ENCODE measurements at places on chromosomes 2 and 18.

GRCh38 chr18:50578651-50579050 is 18.8 kb downstream of the MAPK4 start:
- DNase-seq: no peak

- no peak for DNase-seq
Observed at GRCh38 chr2:186980787-186981550, 132.0 kb upstream of the ZSWIM2 start.

DNA sequence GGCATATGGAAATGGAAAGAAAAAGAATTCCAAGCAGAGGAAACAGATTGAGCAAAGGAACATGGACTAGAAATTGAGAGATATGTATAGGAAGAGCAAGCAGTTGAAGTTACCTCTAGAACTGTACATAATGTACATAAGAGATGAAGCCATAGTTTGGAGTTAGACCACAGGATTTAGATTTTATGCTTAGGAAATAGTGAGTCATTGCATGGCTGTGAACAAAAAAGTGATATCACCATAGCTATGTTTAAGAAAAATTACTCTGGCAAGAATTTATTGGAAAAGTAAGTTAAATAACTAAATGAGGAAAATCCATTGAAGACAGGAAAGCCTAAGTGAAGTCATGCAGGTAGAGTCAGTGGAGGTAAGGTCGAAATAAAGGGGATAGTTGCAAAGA is 99.4 kb upstream of the GALNT5 start:
- DNase-seq: no peak

DNA sequence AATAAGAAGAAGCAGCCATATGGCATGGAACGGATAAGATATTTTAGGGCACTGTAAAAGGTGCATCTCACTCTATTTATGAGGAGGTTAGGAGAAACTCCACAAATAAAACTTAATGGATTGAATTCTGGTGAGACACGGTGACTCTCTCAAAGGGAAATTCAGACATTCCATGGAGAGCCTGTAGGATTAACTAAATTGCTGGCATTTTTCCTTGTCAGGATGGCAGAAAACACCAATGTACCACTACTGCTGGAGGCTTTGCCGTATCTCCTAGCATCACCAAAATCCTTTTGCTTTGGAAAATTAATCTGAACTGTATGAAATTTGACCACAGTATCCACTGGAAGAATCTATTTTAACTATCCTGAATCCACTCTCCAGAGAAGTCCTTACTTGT is 79.3 kb downstream of the RBM43 start:
- no peak for DNase-seq

- no peak for DNase-seq
Observed at GRCh38 chr2:41846962-41847361, 200.9 kb upstream of the PKDCC start.

DNA sequence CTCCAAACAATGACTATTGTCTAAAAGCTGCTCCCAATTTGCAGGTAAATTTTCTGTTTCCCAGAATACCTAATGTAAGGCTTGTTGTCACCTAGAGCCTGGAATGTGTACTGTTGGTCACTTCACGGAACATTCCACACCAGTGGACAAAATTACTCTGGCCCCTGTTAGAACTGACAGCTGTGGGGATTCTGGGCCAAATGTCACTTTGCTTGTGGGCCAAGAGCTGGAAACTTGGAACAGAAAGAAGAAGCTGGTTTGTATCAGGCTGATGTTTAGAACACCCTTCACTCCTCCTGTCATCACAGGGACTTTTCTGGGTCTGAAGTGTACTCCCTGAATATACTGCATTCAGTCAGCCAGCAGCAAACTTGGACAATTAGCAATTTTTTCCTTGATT is 495.6 kb upstream of the SYT4 start:
- no peak for DNase-seq

DNA sequence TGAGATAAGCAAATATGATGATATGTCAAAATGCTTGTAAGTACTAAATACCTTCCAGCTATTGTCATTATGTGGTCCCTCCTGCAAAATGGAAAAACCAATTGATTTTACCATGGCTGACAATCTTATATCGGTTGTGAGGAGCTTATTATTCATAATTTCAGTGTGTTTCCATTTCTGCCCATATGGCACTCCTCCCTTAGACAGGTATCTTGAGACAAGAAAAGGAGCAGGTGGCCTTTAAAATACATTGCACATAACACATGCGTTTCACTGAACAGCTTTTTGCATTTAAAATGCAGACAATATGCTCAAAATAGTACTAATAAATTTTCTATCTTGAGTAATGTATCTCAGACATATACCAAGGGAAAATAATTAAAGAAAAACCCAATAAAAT is 60.2 kb upstream of the SH3RF3 start:
- no peak for DNase-seq

GRCh38 chr18:24018299-24018886 is 3.8 kb downstream of the TTC39C start:
- DNase-seq: no peak

DNA sequence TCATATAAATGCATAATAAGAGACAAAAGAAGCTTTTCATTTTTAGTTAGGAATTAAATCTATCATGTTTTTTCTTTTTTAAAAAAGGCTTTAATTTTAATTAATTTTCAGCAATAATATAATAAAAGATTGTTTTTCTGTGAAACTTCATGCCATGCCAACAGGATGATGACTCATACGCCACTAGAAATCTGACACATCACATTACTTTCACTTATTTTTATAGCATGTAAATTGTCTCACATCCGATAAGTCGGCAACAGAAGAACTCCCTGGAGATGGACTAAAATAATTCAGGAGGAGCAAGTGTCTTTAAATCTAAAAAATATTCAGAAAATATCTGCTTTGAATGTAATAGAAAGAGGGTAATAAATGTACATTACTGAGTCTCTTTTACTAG is 1024.2 kb upstream of the ACVR2A start:
- DNase-seq: no peak

DNA sequence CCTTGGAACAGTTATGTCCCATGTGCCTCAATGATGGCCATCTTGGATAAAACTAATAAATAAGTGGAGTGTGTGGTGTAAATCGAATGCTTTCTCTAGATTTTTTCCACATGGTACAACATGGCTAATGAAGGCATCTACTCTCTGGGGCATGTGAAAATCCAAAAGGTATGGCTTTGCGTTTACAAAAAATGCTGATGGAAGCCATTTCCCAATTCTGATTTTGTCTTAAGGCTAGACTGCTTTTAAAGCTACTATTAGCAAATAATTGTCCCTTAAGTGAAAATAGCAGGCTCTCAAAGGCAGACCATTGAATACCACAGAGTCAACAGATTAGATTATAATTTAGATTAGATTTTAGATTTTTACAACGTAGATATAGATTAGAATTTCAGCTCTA is 183.7 kb downstream of the LRRTM1 start:
- no peak for DNase-seq

DNA sequence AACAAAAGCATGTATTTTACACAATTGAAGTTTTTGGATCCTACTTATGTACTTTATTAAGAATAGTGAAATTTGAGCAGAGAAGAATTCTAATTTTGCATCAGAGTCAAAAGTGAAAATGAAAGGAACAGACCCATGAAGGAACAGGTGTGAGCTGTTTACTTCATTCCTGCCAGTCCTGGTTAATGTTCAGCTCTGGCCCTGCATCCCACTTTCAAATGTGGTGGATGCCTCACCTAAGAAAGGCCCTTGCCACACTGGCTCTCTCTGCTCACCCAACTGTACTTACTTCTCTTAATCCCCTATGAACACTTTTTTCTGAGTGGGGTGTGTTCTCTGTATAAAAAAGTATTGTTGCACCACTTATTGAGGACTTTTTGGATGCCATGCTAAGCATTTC is 22.2 kb downstream of the FAM110C start:
- DNase-seq: no peak

DNA sequence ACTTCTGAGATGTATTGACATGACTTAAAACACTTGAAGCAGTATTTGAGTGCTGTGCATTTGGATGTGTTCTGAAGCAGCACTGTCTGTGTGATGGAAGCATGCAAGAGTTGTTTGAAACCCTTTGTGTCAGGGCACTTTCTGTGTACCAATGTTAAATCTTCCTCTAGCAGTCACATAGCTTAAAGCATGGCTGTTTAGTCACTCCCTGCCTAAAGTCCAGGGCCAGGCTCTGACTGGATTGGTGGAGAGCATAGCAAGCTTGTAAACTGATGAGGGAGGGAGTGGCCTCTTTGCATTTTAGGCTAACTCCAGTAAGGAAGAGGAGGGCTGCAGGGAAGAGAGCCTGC is 73.5 kb downstream of the MYO1B start:
- no peak for DNase-seq

- DNase-seq: no peak
Observed at GRCh38 chr2:219020604-219021365, 20.5 kb downstream of the CFAP65 start.

- no peak for DNase-seq
Observed at GRCh38 chr2:166573391-166573790, 79.3 kb upstream of the SCN7A start.

- DNase-seq: no peak
Observed at GRCh38 chr2:235864302-235864701, 303.9 kb downstream of the GBX2 start.

DNA sequence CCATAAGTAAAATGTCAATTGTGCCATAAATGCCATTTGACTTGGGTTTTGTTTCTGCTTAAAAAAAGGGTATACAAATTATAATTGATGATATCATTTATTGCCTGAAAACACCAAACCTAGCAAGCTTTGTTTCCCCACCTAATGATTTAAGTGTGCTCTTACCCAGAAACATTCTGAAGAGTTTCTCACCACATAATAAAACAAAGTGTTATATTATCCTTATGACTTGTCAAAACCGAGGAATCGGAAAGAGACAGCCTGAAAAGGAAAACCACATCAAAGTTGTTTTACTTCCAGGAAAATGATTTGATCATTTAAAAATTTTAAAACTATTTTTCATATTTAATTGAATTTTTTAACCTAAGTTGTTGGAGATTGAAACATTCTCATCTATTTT is 170.5 kb upstream of the SLC39A10 start:
- no peak for DNase-seq

- DNase-seq: no peak
Observed at GRCh38 chr2:128520340-128520739, 201.7 kb upstream of the HS6ST1 start.

GRCh38 chr2:100205174-100205573 is 62.8 kb upstream of the AFF3 start:
- no peak for DNase-seq

DNA sequence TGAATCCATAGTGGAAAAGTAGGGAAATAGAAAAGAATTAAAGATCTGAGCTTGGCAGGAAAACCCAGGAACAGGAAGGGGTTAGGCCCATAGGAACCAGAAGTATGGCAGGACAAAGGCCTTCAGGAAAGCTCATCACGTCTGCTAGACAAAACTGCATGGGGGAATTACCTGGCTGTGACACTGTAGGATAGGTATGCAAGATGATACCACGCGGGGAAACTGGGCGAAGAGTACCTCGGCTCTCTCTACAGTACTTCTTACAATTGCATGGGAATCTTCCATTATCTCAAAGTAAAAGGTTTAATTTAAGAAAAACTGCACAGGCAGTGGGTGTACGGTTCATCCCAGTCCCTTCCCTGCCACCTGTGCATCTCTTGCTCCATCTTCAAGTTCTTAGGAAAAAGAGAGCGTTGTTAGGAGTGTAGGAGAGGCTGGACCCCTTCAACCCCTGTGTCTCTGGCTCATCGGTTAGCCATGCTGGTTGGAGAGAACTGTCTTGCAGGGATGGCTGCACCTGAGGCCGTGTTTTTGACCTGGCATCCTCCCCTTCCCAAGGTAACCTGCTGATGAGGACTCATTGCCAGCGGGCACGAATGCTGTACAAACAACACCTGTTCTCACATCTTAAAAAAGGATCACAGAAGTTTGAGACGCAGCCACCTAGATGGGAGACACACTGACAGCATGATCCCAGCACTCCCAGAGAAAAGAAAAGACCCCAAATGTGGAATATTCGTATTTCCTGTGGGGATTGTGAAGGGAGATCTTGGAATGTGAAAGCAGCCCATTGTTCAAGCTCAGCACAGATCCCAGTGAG is 120.5 kb upstream of the COPS8 start:
- no peak for DNase-seq

GRCh38 chr2:198006733-198007132 is 202.3 kb downstream of the PLCL1 start:
- no peak for DNase-seq

DNA sequence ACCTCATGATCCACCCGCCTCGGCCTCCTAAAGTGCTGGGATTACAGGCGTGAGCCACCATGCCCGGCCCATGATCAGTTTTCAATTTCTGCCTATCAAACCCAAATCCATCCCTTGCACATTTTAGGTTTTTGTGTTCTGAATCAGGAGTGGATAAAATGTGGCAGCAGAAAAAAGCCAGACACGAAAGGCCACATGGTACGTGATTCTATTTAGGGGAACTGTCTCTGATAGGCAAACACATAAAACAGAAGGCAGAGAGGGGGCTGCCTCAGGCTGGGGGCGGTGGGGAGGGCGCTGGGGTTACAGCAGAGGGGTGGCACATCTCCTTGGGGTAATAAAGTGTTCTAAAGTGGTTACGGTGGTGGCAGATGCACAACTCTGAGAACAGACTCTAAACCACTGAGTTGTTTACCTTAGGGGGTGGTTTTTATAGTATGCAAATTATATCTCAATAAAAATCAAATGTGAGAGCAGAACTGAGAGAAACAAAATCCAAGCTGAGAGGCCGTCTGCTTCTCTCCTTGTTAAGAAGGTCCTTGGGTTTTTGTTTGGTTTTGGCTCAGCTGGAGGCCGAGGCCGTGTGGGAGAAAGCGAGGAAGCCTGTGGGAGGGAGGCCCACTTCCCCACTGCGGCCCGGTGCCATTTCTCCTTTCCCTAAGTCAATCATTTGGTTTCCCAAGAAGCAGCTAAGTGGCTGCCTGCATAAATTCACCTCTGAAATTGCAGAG is 78.0 kb downstream of the SOWAHC start:
- no peak for DNase-seq

GRCh38 chr2:207138627-207139297 is 27.0 kb downstream of the KLF7 start:
- DNase-seq: no peak

DNA sequence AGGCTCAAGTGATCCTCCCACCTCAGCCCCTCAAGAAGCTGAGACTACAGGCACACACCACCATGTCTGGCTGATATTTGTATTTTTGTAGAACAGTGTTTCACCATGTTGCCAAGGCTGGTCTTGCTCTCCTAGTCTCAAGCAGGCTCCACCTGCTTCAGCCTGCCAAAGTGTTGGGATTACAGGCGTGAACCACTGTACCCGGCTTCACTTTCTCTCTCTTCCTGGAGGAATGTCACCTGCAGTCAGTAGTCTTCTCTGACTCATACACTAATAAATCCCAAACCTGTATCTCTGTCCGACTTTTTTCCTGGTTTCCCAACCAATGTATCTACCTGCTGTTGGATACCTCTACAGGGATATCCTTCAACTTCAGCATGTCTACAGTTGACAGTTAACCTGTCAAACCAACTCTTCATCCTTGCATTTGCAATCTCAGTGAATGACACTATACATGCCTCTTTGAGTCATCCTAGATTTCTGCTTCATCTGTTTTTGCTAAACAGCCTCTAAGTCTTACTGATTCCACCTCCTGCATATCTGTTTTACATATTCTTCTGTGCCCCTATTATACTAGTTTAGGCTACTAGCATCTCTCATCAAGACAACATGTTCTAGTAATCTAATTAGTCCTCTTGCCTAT is 54.5 kb downstream of the RBBP8 start:
- no peak for DNase-seq

Data from activated CD8-positive, alpha-beta memory T cell treated with anti-CD3 and anti-CD28 coated beads for 24 hours (primary cell).